ENCODE measurements at places on chromosomes 5 and 9. TPM values are rescaled to one million over a fixed set of nuclear protein-coding genes. Genes with fewer than 3 reads are reported as not detected.

DNA sequence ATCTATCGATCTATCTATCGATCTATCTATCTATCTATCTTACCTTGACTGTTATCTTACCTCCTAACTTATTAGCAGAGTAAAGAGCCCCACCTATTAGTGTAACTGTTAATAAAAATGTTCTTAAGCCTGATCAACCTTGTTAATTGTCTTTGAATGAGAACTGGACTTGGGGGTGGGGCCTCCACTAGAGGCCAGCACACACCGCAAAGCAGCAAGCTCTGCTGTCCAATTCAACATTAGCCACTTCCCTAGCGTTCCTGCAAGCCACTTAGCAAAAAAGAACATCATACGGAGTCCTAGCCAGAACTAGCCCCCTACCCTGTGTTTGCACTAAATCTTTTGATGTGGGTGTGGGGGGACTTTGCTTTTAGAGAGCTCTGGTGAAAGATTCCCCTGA is 515.8 kb downstream of the KDM4C start:
- DNase-seq, result no peak

DNA sequence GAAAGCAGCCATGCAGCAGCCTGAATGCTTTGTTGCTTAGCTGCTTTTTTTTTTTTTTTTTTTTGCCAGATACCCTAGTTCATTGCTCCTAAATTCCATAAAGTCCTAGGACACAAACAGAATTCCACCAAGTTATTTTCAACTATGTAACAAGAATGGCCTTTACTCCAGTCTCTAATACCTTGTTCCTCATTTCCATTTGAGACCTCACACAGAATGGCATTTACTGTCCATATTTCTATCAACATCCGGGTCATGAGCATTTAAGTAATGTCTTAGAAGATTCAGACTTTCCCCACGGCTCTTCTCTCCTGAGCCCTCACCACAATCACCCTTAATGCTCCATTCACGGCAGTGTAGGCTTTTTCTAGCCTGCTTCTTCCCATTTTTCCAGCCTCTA is 31.7 kb upstream of the FBXW11 start:
- no peak for DNase-seq

DNA sequence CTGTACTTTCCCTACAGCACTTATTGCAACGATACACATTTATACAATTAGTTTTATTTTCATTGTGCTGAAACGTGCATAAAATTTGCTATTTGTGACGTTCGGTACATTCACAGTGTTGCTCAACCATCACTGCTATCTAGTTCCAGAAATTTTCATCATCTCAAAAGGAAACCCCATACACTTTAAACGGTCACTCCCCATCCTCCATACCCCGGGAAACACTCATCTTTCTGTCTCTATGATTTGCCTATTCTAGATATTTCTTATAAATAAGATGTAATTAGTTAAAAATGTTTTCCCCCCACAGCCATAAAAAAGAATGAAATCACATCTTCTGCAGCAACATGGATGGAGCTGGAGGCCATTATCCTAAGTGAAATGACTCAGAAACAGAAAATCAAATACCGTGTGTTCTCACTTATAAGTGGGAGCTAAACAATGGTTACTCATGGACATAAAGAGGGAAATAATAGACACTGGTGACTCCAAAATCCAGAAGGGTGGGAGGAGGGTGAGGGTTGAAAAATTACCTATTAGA is 40.2 kb upstream of the TEX48 start:
- no peak for DNase-seq

DNA sequence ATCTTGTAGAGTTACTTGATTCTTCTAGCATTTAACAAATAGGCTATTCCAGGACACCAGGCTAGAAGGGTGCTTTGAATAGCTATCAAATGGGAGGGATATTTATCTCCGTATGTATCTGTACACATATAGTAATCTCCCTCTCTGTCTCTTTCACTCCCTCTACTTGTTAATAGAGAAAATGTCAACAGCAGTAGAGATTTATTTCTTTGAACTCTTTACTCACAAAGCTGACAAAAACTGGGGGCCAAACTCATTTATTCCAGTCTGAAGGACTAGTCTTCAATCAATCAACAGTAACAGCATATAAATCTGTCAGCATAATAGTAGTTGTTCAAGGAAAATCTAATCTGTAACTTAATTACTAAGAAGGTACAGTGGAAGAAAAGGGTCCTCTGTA is 78.2 kb upstream of the FER start:
- no peak for DNase-seq

OSTF1 gene
- total RNA-seq, result 25.7 TPM

Measured in left lobe of liver (tissue), 2 donors.